ENCODE measurements at places on chromosomes 7 and 10. TPM values are rescaled to one million over a fixed set of nuclear protein-coding genes. Genes with fewer than 3 reads are reported as not detected.

GRCh38 chr7:79495544-79496272 is 42.2 kb upstream of the MAGI2 start:
- DNase-seq, result no peak

SPDYE2 gene
- total RNA-seq, result not detected

DNA sequence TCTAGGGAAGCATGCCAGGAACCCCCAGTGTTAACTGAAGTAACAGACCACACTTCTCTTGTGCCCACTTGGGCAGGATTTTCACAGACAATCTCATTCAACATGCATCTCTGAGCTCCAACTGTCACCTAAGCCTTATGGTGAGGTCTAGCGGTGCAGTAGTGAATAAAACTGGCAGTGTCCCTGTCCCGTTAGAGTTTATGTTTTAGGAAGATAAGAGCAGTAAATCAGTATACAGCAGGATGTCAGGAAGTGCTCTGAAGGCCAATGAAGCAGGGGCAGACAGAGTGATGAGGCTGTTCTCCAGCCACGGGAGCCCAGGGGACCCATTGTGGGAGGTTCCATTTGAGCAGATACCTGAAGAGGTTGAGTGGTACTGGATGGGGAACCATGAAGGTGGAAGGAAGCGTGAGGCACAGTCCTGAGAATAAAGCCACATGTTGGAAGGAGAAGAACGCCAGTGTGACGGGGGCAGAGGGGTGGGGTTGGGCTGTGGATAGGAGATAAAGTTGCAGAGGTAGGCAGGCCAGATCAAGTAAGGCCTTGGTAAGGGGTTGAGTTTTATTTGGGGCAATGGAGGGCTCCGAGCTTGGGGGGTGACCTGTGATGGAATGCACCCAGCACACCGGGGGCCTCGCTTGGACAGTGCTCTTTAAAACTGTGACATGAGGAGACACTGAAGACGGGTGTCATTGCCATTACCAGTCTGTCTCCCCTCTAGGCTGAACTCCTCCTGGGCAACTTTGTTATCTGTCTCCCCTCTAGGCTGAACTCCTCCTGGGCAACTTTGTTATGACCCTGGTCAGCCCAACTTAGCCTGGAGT is 6.6 kb downstream of the GDF10 start:
- DNase-seq, result no peak

- DNase-seq, result no peak
Measured at GRCh38 chr10:88916986-88917385, 35.6 kb downstream of the ACTA2 start.

NANOS1 gene
- 0.60 TPM for total RNA-seq

- no peak for DNase-seq
Measured at GRCh38 chr7:27160145-27160545, 3.7 kb upstream of the HOXA7 start.

EPHA1 gene
- 38.0 TPM for total RNA-seq

DNA sequence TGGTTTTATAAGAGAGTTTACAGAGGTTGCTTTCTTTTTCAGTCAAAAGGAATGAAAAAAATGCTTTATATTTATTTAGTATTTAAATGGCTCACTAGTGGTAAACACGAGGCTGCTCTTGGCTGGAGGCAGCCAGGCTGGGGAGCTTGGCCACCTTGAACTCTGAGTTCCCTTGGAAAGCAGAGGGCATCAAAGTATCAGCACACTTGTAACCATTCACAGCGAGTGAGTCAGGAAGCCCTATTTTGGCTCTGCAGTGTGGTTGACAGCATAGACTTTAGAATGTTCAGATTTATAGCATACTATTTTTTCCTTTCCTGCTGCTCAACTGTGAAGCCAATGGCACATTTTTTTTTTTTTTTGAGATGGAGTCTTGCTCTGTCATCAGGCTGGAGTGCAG is 51.6 kb downstream of the CYCS start:
- no peak for DNase-seq

DNA sequence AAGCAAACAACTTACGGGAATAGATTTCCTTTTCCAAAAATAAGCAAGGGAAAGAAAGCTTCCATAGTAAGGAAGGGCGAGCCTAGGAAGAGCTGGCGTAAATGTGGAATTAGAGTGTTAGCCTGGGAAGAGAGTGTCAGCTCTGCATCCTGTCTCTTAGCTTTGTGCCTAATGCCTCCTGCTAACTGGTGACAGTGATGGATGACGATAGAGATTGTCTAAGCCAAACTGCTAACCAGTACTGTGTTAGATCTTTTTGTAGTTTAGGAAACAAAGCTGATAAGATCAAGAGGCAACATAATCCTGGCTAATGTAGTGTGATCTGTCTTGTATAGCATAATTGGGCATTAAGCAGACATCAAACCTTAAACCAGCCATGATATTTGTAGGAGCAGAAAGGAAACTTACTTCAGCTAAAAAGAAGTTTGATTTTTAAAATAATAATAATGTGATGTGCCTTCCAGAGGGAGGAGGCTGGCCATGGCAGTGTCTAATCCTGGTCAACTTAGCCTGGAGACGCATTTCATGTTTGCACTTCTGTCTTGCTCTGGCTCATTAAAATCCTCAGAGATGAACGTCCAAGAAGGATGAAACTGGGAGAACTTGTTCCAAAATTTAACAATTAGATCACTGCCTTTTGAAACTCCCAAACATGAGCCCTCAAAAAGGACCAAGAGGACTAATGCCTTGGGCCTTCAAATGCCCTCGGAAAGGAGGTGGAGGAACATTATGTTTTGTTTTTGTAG is 85.1 kb downstream of the FAM204A start:
- DNase-seq, result no peak

- no peak for DNase-seq
Measured at GRCh38 chr7:44101966-44102845, 1.9 kb upstream of the AEBP1 start.

FKBP9 gene
- 116 TPM for total RNA-seq

DNAH11 gene
- total RNA-seq, result 0.12 TPM

GRCh38 chr10:98485959-98486358 is 39.2 kb upstream of the HPS1 start:
- DNase-seq, result no peak

GRCh38 chr7:92622685-92623084 is 32.5 kb upstream of the FAM133B start:
- DNase-seq, result no peak

DNA sequence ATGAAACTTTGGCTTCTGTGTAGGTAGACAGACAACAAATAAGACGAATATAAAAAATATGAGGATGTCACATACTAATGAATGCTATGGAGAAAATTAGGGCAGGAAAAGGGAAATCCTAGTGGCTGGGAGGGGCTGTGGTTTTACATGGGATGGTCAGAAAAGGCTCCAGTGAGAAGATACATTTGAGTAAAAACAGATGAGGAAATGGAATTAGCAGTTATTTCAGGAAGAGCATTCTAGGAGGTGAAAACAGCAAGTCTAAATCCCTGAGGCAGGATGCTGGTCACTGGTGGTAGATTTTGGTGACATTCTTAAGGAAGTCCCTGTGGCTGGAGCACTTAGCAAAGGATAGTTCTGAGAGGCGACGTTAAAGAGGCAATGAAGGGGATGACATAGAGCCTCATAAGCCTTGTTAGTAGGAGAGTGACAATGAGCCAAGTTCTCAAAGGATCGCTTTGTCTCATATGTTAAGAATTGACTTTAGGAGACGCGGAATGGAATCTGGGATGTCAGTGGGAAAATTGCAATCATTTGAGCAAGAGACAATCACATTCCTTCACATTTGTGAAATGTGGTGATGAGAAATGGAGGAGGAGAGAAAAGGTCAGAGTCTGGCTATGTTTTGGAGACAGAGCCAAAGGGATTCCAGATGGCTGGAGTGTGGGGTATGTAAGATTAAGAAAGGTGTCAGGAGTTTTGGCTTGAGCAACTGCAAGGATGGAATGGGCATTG is 384.7 kb upstream of the FZD8 start:
- DNase-seq, result no peak

GRCh38 chr7:50682079-50682478 is 100.6 kb downstream of the GRB10 start:
- DNase-seq, result no peak

GRCh38 chr10:125186431-125187170 is 26.2 kb upstream of the CTBP2 start:
- no peak for DNase-seq

INTS15 gene
- 32.1 TPM for total RNA-seq

GRCh38 chr10:6300106-6300783 is 97.5 kb downstream of the PFKFB3 start:
- peak; percentile 37 for DNase-seq

GRCh38 chr10:66982792-66983474 is 57.1 kb downstream of the LRRTM3 start:
- DNase-seq, result peak; percentile 16

DNA sequence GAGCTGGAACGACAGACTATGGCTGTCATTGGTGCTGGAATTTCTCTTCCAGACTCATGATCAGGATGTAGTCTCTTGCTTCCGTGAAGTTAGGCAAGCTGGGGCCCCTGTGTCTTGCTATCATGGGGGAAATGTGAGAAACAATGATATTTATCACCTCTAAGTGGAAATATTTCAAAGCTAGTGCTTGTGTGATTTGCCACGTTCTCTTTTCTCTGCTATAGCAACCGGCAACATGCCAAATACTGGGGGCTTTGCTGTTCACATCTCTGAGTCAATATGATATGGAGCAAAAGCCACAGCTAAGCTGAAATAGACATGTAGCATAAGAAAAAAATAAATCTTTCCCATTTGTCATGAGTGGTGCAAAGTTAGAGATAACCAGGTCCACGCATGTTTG is 668.2 kb upstream of the IGFBP3 start:
- no peak for DNase-seq

UNCX gene
- total RNA-seq, result not detected

DNA sequence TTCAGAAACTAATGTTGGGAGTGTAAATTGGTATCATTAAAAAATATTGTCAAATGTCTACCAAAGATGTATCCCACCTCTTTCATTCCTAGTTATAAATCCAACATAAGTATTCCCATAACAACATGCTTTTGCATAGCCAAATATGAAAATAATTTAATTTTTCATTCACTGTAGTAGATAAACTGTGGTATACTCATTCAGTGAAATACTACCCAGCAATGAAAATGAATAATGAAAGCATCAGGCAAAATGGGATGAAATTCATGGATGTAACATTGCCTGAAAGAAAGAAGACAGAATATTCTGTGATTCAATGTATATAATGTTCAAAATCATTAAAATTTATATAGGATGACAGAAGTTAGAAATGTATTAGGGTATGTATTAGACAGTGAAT is 629.0 kb upstream of the MBL2 start:
- DNase-seq, result no peak

IL2RA gene
- 1.4 TPM for total RNA-seq

IL15RA gene
- total RNA-seq, result 25.6 TPM

DNA sequence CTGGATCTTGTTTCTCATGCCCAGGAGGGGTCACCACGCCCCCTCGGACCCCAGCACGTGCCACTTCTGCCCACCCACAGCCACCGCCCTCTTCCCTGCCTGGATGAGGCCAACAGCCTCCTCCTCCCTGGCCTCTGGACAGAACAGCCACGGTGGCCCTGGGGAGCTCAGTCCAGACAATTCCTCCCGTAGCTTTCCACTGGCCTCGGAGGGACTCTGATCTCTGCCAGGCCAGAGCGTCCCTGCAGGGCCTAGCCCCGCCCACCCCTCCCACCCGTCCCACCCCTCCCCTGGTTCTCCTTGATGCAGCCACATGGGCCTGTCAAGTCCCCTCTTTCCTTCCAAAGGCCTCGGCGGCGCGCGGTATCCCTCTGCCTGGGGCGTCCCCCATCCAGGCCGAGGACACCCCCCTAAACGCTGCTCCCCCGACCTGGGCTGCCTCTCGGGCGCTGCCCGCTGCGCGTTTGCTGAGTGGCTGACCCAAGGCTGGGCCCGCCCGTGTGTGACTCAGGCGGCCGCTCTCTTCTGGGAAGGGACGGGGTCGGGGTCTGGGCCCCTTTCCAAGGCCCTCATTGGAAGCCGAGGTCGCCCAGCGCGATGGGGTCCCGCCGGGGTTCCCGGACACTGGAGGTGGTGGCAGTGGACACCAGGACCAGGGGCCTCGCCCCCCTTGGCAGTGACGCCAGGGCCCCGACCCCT is 557 bp downstream of the TMEM120A start:
- peak; percentile 59 for DNase-seq

ABCA13 gene
- 2.8 TPM for total RNA-seq

GRCh38 chr7:144548556-144548955 is 145.1 kb upstream of the NOBOX start:
- no peak for DNase-seq

DNA sequence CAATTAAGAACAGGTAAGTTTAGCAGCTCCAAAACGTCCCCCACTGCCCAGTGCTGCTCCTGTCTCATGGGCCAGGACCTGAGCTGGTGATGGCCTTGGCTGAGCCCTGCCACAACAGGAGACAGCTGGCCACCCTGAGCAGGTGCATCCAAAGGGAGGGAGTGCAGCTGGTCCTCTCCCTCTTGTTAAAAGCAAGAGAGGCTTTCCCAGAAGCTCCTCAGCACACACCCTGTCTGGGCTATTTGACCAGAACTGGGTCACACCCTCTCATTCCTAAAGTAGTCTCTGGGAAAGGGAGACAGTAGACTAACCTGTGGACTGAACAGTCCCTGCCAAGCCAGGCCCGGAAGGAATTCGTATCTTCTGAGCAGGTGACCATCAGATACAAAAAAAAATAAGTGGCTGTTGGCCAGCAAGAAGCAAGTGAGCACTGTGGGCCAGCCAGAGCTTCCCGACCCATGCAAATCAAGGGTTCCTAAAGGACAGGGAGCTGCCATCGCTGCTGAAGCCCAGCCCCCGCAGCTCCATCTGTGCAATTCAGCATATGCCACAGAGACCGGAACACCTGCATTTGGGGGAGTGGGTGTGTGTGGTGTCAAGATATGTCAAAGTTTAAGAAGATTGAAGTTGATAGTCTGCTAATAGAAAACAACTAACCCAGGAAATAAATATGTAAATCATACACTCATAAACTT is 2.1 kb upstream of the TMEM72 start:
- peak; percentile 21 for DNase-seq

DNA sequence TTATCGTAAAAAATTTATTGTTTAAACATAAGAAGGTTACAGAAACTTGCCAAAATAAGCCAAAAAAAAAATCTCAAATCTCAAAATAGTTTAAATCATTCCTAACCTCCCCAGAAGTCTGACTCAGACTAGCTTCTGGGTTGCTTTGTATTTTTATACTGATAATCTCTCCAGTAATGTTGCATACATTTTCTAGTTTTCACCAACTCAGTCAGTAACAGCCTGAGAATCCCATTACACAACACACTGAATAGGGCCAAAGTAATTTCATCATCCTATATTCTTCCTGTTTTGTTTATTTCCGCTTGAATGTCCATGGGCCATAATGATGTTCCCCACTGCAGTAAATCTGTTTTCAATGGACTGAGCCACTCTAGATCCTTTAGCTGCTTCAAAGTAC is 478.5 kb downstream of the GPAM start:
- no peak for DNase-seq

DNA sequence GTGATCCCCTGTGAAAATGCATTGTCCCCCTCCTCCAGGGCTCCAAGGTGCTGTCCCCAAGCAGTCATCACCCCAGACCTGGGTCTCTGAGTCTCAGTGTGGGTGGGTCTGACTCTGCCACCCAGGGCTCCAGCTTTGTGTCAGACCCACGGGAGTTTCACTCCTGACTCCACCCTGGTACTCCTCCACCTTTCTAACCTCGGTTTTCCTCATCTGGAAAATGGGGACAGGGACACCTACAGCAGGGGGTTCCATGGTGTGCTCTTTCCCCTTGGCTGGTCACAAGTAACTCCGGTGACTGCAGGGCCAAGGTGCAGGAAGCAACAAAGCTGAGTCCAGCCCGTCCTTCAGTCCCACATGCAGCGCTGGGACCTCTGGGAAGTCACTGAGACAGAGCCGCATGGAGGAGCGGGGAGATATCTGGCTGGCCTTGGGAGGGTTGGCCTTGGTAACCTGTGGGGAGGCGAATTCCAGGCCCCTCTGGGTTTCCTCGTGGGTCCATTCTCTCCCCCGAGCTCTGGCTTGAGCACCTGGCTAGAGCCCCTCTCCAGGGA is 41.8 kb upstream of the RABGEF1 start:
- DNase-seq, result no peak

Data from mucosa of gallbladder (tissue), 1 donor.